ENCODE measurements at places on chromosomes 7 and 10. TPM values are rescaled to one million over a fixed set of nuclear protein-coding genes. Genes with fewer than 3 reads are reported as not detected.

- no peak for DNase-seq
These were observed 138.5 kb downstream of the ZNF438 start for GRCh38 chr10:30893208-30893607.

- no peak for DNase-seq
These were observed 111.6 kb downstream of the NOC3L start for GRCh38 chr10:94251098-94251497.

DNA sequence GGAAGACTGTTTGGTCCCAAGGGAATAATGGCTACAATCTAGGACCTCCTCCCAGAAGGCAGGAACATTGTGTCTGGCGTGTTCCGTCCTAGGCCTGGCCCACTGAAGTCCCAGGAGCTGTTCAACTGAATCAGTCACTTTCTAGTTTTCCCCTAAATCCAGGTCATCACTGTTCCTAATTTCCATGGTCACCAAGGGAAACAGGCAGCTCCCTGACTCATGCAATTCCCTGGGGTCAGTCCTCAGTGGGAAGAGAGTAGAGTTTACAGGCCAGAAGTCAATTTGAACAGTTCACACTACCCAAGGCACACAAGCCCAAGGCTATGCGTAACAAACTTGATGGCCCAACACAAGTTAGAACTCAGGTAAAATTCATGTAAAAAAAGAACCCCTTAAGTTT, 44.0 kb downstream of the CREB3L2 start:
- no peak for DNase-seq

- DNase-seq: no peak
These were observed 102.3 kb downstream of the SLC25A13 start for GRCh38 chr7:96219378-96220130.

DNA sequence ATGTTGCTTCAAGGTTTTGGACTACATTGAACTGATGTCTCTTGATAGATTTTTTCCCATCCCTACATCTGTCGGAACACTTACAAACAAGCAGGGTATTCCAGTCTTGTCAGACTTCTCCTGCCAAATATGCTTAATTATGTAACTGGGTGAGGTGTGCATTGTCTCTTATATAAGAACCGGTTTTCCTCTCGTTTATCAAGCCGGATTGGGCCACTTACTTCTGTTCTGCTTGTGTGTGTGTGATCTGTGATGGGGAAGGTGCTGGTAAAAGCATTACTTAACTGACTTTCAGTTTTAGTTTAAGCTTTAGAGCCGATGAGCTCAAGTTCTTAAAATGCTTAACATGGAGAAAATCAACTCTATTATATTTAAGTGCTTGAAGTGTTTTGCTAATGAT, 57.9 kb downstream of the OTUD1 start:
- no peak for DNase-seq

DNA sequence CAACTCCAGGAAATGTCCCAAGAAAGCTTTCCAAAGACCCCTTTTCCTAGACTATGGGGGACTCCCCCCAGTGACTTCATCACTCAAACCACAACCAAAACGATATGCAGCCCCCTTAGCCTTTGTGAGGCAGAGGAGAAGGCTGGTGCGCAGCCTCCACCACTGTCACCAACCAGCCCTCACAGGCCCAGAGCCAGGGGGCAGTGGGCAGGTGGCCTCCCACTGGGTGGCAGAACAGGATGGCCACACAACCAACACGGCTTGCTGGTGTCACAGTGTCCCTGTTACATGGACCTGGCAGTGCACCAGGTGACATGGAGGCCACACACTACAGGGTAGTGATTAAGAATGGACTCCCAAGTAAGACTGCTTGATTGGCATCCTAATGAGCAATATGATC, 172.0 kb downstream of the PLXNA4 start:
- no peak for DNase-seq

GRCh38 chr7:51253157-51253556, 63.5 kb downstream of the COBL start:
- no peak for DNase-seq

DNA sequence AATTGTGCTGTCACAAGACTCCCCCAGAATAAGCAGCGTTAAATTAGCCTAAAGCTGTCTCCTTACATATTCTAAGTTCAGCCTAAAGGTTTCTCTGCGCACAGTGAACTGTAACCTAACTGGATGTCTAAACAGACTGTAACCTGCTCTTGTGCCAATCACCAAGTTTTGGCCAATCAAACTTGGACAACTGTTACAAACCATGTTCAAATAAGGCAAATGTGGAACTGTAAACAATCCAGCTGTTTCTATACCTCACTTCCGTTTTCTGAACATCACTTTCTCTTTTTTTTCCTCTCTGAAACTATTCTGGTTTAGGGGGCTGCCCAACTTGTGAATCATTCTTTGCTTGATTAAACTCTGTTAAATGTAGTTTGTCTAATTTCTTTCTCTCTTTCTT, 252.2 kb upstream of the HABP2 start:
- DNase-seq: no peak

TTYH3 gene
- 11.6 TPM for total RNA-seq

FZD1 gene
- total RNA-seq: 36.1 TPM

DNA sequence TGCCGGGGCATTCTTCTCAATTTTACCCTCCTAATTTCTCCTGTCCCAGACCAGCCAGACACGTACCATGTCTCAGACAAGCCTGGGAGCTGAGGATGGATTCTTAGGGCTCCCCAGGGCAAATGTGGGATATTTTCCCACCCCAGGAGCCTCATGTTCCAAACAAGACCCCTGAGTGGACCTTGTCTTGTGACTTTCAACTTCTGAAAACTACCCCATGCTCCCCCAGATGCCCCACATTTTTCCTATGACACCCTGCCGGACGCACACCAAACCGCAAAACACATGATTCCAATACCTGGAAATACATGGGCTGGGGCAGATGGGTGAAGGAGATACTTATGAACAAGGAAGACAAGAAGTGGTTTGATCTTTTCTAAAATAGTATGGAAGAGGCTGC, 874 bp downstream of the GIMAP5 start:
- no peak for DNase-seq

DNA sequence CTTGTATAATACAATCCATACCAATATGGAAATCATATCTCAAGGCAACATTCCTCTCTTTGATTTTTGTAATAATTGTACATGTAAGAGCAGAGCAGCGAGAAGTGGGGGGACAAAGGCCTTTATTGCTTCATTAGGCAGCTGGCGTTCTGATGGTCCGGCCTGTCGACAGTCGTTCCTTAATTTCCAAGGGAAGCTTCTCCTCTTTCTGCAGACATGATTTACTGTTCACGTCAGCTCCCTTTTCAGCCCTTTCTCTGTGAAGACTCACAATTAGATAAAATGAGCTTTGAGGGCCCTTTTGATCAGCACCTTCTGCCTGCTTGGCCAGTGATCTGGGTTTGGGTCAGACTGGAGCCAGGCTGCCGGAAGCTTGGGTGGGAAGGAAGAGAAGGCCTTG, 65.6 kb upstream of the CTBP2 start:
- no peak for DNase-seq

MYH16 gene
- not detected for total RNA-seq

SPDYE2B gene
- not detected for total RNA-seq

SPDYE2 gene
- not detected for total RNA-seq

DNA sequence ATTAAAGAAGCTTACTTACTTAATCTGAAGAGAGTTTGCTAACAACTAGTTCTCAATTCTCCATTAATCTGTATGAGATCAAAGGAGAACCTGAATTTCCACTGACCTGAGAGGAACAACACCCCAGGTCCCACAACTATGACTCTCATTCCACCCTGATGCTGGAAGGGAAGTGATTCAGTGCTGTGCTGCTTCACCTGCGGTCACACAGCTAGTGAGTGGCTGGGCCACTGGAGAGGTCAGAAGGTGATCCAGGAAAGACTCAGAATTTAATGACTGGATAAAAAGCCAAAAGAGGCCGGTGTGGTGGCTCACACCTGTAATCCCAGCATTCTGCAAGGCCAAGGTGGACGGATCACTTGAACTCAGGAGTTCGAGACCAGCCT, 23.6 kb downstream of the SORBS1 start:
- no peak for DNase-seq

GHRHR gene
- not detected for total RNA-seq

DNA sequence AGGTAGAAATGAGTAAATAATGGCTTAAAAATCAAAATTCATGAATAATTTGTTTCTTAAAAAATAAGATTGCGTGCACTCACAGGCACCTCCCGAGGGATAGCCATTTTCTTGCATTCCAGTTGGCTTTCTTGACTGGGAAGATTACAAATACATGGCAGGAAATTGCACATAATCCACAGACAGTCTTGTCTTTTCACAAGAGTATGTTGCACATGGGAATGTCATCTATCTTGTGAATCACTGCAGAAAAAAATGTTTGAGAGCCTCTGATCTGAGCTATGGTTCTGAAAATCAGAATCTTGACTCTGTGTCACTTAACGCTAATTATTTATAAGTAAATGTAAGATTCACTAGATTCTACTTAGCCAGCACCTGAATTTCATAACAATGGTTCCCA, 74.1 kb upstream of the PRKG1 start:
- DNase-seq: no peak

- no peak for DNase-seq
These were observed 17.7 kb upstream of the TTYH3 start for GRCh38 chr7:2613931-2614600.

- DNase-seq: no peak
These were observed 380.0 kb downstream of the REEP3 start for GRCh38 chr10:63901228-63901627.

DNA sequence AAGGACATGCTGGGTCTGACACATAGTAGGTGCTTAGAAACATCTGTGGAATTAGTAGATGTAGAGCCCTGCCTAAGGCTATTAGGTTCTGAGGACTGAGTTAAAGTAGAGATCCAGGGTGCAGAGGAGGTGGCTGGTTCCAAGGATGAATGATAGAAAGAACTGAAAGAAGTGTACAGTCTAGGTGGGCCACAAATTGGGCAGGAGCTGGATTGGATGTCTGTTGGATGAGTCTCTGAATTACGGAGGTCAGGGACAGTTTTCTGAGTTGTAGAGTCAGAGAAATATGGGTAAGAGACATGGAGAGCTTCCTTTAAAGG, 2.0 kb upstream of the SAMD8 start:
- no peak for DNase-seq

GRCh38 chr10:80691441-80691840, 153.7 kb downstream of the SH2D4B start:
- no peak for DNase-seq

DNA sequence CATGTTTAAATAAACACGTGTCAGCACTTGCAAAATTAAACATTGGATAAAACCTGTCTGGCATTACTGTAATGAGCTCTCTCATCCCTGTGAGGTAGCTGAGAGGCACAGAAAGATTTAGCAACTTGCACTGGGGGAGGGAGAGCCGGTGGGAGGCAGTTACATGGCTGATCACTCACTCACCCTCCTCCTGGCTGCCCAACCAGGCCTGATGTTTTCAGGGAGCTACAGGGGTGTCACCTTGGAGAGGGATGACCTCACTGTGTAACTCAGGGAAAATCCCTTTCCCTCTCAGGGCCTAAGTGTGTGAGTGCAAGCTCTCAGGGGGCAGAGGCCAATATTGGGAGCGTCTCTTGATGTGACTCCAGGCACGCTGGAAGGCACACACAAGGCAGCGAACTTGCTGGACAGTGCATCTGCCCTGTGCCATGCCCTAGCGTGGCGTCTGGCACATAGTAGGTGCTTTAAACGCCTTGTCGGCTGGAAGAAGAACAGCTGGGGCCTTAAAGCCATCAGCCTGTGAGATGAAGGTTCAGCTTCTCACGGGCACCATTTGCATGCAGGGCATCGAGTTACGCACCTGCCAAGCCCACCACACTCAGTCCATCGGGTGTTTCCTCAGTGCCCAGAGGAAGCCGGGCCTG, 51.1 kb downstream of the ELFN1 start:
- DNase-seq: no peak

RFC2 gene
- total RNA-seq: 25.6 TPM

DNA sequence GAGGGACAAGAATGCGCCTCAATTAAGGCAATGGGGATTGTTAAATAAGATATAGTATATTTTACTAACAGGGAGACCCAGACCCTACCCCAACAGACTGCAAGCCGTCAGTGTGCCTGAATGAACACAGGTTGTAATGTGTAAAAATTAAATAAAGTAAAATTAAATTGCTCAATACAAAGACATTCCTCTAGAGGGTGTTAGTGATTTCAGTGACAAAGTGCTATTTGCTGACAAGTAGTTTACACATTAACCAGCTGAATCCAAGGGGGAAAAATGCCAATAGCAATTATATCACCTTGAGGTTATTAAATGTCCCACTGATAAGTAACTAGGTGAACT, 110.5 kb downstream of the EBF3 start:
- DNase-seq: no peak

DNA sequence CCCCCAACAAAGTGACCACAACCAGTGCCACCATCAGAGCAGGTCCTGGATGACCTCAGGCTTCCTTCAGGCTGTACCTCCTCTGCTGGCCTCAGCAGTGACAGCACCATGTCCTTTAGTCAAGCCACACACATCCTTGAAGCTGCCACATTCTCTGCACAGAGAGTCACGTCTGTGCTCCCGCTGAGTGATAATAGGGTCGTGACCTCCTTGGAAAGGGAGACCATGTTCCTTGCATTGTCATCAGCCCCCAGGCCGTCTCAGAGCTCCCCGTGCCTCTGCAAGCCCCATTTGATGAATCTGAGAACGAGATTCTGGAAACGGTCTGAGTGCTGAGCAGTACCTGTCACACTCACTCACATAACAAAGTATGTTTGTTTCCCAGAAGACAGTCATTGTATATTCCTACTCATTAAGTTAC, 106.5 kb upstream of the PRR15 start:
- DNase-seq: no peak

DNA sequence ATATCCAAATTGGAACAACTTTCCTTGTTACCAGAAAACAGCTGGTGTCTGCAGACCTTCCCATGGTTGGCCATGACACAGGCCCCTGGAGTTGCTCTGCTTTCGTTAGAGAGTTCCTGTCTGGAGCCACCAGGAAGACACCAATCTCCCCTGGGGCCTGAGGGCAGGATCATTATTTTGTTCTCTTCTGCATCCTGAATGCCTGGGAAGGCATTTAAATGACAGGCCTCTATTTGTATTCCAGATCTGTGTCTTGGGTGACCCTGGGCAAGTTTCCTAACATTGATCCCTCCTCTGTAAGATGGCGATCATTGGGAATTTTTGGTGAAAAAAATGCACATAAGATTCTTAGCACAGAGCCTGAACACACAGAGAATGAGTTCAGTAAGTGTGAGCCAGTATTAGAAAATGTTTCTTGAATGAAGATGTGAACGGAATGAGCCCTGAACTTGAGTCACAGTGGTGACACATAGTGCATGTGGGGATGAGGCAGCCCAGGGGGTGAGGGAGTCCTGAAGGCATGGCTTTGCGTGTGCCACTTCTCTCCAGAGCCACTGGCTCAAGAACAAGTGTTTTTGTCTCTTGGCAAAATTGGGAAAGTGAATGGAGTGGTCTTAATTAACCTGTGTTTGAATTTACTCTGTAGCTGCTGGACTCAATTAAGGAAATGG, 28.4 kb downstream of the BMPER start:
- no peak for DNase-seq

DNA sequence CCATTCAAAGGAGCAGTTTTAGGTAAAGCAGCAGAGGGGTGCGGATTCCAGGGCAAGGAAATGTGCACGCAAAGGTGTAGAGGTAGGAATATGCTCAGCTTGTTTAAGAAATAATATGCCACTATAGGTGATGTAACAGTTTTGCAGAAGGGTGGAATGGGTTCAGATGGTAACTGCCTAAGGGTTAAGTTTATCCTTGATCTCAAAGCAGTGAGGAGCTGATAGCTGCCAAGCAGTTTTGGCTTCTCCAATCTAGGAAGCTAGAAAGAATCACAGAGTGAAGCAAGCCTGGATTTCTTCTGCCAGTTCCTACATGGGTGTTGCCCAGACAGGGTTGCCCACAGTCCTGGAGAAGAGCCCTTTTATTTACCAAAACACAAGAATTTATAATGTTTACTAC, 6.0 kb downstream of the ACADSB start:
- no peak for DNase-seq
